ENCODE measurements at places on chromosomes 5 and 9.

GRCh38 chr9:32930486-32930885 is 70.9 kb downstream of the APTX start:
- DNase-seq, result no peak

GRCh38 chr5:128949847-128950546 is 15.3 kb upstream of the SLC27A6 start:
- no peak for DNase-seq

GRCh38 chr9:124598048-124598447 is 90.8 kb upstream of the NR5A1 start:
- no peak for DNase-seq

- DNase-seq, result no peak
Observed at GRCh38 chr5:107470295-107470582, 200.5 kb downstream of the EFNA5 start.

DNA sequence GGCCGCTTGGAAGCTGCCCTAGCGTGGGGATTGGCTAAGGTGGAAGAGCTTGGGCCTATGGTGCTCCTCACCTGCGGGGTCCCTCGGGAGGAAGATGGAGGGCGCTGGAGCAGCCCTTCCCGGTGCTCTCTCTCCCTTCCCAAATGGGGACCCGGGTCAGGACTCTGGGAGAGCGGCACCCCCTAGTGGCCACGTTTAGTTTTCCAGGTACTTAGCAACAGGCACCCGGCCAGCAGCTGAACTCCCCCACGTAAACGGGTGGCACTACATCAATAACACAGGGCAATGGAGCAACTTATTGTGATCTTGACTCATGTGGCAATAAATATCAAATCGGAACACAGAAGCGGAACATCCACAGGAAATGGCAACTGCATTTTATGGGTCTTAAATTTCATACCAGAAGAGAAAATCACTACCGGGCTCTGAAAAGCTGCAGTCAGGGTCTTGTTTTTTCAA is 316.6 kb downstream of the AGTPBP1 start:
- peak; percentile 2 for DNase-seq

GRCh38 chr9:115985657-115986056 is 167.9 kb upstream of the PAPPA start:
- DNase-seq, result no peak
